ENCODE measurements at places on chromosomes 5 and 9.

DNA sequence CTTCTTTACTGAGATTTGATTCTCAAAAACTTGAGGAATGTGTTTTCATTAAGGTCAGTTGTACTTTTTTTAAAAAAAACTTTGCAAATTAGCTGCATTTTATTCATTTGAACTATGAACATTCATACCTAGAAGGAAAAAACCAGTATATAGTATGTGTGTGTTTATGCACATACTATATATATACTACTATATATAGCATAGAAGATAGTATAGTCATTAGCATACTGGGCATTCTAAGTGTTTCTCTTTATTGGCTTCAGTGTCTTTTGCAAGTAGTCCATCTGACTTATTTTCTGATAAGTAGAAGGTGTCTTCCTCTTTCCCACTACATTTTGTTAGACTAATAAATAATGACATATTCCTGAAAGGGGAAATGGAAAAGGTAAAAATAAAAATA, 33.0 kb downstream of the ELOVL7 start:
- DNase-seq, result no peak

DNA sequence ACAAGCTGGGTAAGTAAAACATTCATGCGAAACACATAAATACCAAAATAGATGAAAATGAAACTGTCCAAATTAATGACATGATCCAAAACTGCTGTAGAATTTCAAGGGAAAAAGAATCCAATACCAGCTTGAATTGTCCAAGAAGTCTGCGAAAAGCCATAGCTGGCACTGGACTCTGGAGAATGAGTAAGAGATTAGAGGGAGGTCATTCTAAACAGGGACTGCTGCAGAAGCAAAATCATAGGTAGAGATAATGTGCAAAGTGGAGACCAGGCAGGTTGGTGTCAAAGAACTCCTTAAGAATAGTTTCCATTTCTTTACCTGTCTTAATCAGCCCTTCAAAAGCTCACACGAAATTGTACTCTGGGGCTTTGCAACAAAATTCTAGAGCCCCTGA, 162.5 kb downstream of the NFIB start:
- no peak for DNase-seq

GRCh38 chr9:114499528-114499927, 5.7 kb downstream of the WHRN start:
- no peak for DNase-seq

GRCh38 chr5:125630237-125630636, 793.0 kb upstream of the GRAMD2B start:
- DNase-seq, result no peak

GRCh38 chr5:92635001-92635461, 946.0 kb downstream of the NR2F1-AS1 start:
- DNase-seq, result no peak

DNA sequence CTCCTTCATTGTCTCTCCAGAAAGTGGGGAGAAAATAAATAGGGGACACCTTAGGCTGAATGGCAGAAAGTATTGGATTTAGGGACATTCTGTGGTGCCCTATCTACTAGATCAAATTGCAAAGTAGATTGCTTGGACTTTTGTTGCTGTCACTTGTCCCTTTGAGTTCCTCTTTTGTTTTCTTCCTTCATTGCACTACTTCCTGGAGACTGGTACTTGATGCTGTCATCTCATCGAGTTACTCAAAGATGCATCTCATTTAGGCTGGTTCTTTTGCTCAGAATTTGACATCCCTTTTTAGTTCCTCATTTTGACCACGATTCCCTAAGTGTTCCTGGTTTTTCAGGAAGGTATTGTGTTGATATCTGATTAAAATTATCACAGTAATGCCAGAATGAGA, 137.6 kb downstream of the ADGRV1 start:
- DNase-seq, result no peak
